Adipose tissue (tissue), 3 donors: ENCODE measurements at places on chromosomes 7 and 10. TPM values are rescaled to one million over a fixed set of nuclear protein-coding genes. Genes with fewer than 3 reads are reported as not detected.

GPR141 gene
- polyA plus RNA-seq: 0.83 TPM

DEPP1 gene
- 190 TPM for polyA plus RNA-seq

SUGCT gene
- polyA plus RNA-seq: 4.2 TPM

KCNIP2 gene
- polyA plus RNA-seq: 12.0 TPM

INPP5A gene
- polyA plus RNA-seq: 7.4 TPM

PPP1R3C gene
- polyA plus RNA-seq: 2.9 TPM

C10orf120 gene
- not detected for polyA plus RNA-seq

KEL gene
- polyA plus RNA-seq: 0.04 TPM

LRRC18 gene
- not detected for polyA plus RNA-seq

NUTM2E gene
- polyA plus RNA-seq: 0.21 TPM

RAB19 gene
- 2.0 TPM for polyA plus RNA-seq

RBP3 gene
- polyA plus RNA-seq: not detected

COL26A1 gene
- 0.11 TPM for polyA plus RNA-seq

CABCOCO1 gene
- 0.62 TPM for polyA plus RNA-seq
